T-helper 1 cell (primary cell): ENCODE measurements at places on chromosomes 11 and 22.

- DNase-seq: no peak
Measured at GRCh38 chr22:46914916-46915894, 152.8 kb downstream of the TBC1D22A start.

DNA sequence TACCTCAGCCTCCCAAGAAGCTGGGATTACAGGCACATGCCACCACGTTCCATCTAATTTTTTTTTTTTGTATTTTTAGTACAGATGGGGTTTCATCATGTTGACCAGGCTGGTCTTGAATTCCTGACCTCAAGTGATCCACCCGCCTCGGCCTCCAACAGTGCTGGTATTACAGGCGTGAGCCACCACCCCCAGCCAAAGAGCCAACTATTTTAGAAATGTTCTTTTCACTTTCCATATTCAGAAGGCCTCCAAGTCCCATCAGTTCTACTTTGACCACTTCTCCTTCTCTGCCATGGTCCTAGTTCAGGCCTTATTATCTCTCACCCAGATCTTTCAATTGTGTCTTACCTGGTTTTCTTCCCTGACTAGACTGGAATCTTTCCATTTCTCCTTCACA, 48.2 kb downstream of the CCDC83 start:
- DNase-seq: no peak

- no peak for DNase-seq
Measured at GRCh38 chr11:67628710-67629385, 889 bp downstream of the NUDT8 start.

GRCh38 chr11:68878022-68878421, 25.6 kb downstream of the MRPL21 start:
- no peak for DNase-seq

DNA sequence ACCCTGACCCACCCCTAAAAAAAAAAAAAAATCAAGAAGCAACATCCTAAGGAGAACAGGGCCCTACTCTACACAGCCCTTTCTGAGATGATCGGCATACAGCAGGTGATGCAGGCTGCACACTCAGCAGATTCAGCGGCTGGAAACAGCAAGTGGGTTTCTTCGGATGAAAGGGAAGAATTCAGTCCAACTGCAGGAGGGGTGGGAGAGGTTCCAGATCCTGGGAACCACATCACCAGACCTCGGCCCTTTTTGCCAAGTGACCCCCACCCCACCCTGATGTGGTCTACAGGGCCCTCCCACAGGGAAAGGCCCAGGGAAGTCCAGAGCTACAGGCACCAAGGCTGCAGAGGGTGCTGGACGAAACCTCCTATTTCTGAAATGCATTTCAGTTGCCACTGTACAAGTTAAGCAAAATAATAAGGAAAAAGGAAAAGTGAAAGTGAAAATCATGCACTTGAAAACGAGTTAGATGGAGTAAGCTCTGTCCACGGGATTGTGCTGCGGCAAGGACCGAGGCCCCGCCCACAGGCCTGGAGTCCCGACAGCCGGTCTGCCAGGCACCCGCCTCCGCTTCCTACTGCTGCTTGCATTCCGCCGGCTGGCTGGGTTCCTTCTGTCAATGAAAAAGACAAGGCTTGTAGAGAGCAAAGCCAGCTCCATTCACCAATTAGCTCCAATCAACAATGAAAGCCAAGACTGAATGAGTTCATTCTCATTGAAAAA, 16.0 kb upstream of the PHLDA2 start:
- DNase-seq: no peak

- DNase-seq: no peak
Measured at GRCh38 chr22:43314611-43315010, 28.6 kb downstream of the SCUBE1 start.

DNA sequence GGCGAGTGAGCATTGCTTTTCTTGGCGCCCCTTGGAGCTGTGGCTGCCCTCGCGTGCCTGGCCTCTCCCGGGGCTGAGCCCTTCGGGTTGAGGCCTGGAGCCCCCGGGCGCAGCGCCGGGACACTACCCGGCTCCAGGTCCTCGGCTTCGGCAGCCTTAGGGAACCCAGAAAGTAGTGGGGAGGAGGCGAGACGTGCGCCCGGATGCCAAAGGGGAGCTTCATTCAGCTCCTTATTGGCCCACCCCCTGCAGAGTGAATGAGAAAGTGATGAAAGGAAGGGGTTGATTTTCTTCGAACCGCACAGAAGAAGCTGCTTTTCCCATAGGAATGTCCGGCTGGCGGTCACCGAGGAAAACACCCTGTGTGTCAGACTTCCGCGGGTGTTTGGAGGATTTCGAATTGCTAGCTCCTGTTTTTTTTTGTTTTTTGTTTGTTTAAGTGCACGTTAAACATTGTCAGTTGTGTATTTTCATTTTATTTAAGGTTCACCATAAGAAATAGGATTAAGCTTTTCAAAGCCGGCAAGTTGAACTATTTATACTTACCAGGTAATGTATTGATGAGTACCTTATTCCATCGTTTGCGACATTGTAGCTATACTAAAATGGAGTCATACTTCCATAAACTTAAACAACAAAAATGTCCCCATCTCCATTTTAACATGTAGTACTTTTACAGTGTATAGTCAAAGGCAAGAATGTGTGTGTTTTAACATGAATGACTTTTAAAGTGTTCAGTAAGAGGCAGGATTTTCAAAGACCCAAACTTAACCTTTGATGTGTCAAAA, 841 bp upstream of the EIF4G2 start:
- peak; percentile 32 for DNase-seq

DNA sequence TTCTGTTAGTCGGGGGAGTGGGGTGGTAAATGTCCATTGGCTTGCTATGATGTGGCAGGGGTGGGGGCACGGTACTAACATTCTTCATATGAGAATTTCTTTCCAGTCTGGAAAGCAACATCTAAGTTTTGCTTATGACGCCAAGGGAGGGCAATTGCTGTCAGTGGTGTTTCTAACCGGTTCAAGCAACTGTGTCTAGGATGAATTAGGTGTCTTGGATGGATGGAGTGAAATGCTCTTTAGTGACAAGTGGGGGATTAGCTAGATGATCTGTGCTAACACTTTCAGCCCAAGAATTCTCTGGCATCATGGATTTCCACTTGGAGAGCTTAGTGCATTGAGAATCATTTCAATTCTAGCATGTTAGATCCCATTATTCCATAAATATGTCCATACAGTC, 262.6 kb upstream of the SORL1-AS1 start:
- DNase-seq: no peak

GRCh38 chr11:70065318-70066135, 12.6 kb upstream of the ANO1 start:
- DNase-seq: no peak

- DNase-seq: no peak
Measured at GRCh38 chr11:91261513-91261912, 963.1 kb upstream of the FAT3 start.

- no peak for DNase-seq
Measured at GRCh38 chr11:37712251-37712650, 1114.2 kb upstream of the RAG2 start.

DNA sequence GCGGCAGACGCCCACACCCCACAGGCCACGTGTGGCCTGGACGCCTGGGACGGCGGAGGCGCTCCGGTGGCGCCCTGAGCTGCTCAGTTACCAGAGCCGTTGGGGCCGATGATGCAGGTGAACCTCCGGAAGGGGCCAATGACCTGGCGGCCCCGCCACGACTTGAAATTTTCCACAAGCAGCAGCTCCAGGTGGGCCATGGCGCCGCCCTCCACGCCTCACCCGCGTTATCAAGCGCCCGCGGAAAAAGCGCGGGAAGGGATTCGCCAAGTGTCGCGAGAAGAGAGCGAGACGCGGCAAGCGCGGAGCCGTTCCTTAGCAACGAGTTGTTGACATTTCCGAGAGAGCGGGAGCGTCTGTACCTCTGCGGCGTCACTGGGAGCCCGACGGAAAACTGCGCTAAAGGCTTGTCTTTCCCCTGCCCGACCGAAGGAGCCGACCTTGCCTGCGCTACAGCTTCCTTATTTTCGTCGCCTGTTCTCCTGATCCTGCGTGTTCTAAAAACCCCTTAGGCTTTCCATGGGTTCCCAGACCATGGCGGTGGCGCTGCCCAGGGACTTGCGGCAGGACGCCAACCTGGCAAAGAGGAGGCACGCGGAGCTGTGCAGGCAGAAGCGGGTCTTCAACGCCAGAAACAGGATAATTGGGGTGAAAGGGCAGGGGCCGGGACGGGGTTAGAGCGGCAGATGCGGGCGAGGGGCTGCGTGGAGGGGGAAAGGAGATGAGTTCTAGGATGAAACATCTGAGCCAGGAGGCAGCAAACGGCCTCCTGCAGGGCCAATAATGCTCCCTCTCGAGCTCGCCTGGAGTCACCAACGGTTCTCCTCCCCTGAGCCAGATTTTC, at the start of the genes RIBC2 and SMC1B:
Gene RIBC2, plus strand, starts transcription at position 326 of the 844 bp plus-strand sequence. Its CDS starts 194 bp downstream, at position 520.
Gene SMC1B, minus strand, starts transcription at position 232 of the 844 bp plus-strand sequence. Its CDS starts 32 bp downstream, at position 200.
- DNase-seq: peak; percentile 89

- no peak for DNase-seq
Measured at GRCh38 chr22:23457380-23457985, 122.6 kb downstream of the IGLL1 start.

- no peak for DNase-seq
Measured at GRCh38 chr11:77173494-77173893, 45.4 kb downstream of the MYO7A start.

DNA sequence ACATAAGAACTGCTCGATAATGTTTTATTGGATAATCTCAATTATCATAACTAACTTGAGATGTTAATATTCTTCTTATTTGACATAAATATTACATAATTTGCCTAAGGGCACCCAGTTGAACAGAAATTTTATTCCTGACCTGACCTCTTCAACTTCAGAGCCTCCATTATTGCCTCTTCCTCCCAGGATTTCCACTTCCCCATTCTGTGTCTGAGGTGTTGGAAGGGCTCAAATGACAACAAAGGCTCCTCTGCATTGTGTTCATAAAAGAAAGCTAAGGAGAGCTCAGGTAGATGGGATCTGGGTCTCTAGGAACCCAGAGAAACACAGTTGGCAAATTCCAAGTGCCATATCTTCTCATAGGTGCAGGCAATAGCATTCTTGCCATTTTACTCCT, 61.2 kb upstream of the ARHGAP20 start:
- no peak for DNase-seq

DNA sequence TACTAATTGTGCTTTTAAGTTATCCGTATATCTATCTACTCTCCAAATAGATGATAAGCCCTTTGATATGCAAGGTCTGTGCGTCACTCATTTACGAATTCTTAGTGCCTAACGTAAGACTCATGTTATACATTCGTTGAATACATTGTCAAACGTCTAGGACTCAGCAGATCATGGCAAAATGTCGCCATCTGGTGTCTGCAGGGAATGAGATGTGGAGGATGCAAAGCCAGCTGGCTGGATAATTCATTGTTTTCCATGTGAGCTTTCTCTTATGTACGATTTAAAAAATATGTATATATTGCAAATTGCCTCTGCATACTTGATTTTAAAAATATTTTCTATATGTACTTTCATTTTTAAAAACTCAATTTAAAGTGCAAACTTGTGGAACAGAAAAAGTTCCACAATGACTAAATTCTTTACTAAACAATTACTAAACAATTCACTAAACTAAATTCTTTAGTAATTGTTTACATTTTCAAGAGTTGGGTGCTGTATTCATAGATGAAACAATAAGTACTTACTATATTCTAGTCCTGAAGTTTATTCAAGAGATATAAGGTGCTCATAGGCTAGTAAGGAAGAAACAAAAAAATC, 33.8 kb downstream of the ZNF202 start:
- DNase-seq: peak; percentile 14
